Stimulated activated CD8-positive, alpha-beta memory T cell treated with anti-CD3 and anti-CD28 coated beads, Interleukin-7, amount 100 ng/mL, for 1 hour (primary cell): ENCODE measurements at places on chromosomes 5 and 9.

DNA sequence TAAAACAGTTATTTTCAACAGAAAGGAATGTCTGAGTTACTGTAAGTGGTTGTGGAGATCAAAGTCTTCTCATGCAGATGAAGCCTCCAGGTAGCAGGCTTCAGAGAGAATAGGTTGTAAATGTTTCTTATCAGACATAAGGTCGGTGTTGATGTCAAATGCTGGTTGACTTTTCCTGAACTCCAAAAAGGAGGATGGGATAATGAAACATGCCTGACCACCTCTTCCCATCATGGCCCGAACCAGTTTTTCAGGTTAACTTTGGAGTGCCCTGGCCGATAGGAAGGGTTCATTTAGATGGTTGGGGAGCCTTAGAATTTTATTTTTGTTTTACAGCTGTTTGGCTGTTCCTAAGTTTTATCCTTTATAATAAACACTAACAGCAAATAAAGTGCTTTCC lies 478.4 kb downstream of the ACTL7B start:
- no peak for DNase-seq

GRCh38 chr9:134138292-134138691 lies 2.4 kb downstream of the WDR5 start:
- no peak for DNase-seq

GRCh38 chr9:5326893-5327548 lies 12.7 kb downstream of the RLN1 start:
- no peak for DNase-seq

GRCh38 chr9:99127356-99128132 lies 22.6 kb downstream of the TGFBR1 start:
- no peak for DNase-seq

DNA sequence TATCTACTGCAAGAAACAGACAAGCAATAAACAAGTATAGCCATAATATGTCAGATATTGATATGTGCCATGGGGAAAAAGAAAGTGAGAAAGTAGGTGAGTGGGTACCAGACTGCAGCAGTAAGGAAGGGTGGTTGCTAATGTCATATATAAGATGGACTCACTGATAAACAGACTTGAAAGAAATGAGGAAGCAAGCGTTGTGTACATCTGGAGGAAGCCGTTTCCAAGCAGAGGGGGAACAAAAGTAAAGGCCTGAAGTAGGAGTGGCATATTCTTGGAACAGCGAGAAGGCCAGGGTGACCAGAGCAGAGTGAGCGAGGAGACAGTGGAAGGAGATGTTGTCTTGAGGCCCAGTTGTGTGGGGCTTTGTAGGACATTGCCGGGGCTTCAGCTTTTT lies 142.2 kb upstream of the MAP3K1 start:
- no peak for DNase-seq
